ENCODE measurements at places on chromosomes 13 and 19.

DNA sequence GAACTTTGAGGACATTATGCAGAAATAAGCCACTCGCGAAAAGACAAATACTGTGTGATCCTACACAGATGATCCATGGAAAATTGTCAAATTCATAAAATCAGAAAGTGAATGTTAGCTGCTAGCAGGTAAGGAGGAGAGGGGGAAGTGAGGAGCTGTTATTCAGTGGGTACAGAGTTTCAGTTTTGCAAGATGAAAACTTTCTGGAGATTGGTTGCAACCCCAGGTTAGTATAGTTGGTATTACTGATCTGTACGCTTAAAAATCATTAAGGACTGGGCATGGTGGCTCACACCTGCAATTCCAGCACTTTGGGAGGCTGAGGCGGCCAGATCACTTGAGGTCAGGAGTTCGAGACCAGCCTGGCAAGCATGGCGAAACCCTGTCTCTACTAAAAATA lies 17.9 kb downstream of the ZNF101 start:
- DNase-seq = no peak

GRCh38 chr13:113114511-113115362 lies 7.9 kb upstream of the F10 start:
- no peak for DNase-seq

GRCh38 chr13:46565808-46566750 lies 13.1 kb downstream of the LRCH1 start:
- DNase-seq = no peak

DNA sequence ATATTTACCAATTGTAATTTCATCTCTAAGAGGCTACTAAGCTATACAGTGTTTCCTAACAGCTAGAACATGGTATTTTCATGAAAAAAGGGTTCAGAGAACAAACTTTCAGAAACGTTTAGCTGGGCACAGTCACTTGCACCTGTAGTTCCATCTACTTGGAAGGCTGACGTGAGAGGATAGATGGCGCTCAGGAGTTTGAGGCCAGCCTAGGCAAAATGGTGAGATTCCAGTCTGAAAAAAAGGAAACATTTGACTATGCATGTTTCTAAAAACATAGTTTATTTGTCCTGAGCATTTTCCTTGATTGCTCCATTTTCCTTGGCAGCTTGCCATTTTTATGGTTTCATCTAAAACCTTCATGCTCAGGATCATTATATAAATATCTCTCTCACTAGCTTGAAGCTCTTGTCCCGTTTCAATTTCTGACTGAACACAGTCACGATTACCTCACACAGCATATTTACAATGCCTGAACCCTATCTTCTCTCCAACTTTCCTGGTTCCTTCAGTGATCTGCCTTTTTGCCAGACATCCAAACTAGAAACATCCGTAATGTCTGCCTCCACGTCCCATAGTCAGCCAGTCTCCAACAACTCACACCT lies 200.8 kb downstream of the RGCC start:
- DNase-seq = no peak

GRCh38 chr13:28306325-28306724 lies 168.0 kb downstream of the PAN3 start:
- DNase-seq = peak; percentile 19

DNA sequence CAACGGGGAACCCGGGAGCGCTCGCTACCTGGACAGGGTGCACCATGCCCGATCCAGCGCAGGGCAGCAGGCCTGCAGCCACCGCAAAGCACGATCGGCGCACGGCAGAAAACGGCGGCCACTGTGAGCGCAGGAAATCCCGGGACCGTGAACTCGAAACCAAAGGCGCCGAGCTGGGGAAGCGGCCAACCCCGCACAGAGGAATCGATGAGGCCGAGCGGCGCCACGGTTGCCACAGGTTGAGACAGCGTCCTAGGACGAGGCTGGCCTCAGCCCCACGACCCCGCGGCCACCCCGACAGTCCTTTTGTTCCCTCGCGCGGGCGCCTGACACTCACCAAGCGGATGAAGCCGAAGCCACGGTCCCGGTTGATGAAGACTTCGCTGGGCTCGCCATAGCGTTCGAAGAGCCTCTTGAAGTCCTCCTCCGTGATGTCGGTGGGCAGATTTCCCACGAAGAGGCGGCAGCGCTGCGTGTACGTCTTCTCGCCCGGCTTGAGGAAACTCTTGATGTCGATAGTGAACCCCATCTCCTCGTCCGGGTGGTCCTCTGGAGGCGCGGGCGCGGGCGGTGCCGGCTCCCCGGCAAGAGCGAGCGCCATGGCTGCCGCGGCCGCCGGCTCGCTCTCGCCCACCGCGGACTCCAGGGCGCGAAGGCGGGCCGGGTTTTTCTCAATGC lies 557 bp downstream of the PSPC1 start:
- no peak for DNase-seq

Measured in Kasumi-1 (cell line).